Hepatocyte (in vitro differentiated cells): ENCODE measurements at places on chromosomes 11 and 22.
A peak's percentile ranks its signal among the peaks of the same experiment; 100 is the strongest.

- H3K4me1 ChIP-seq = no peaks in the 10 kb centered on the region
- no peak for DNase-seq
- no peaks in the 10 kb centered on the region for H3K27me3 ChIP-seq
- H3K4me3 ChIP-seq = no peak overlapping the region
These were observed 132.6 kb upstream of the SERPIND1 start for GRCh38 chr22:20641198-20641892.

DNA sequence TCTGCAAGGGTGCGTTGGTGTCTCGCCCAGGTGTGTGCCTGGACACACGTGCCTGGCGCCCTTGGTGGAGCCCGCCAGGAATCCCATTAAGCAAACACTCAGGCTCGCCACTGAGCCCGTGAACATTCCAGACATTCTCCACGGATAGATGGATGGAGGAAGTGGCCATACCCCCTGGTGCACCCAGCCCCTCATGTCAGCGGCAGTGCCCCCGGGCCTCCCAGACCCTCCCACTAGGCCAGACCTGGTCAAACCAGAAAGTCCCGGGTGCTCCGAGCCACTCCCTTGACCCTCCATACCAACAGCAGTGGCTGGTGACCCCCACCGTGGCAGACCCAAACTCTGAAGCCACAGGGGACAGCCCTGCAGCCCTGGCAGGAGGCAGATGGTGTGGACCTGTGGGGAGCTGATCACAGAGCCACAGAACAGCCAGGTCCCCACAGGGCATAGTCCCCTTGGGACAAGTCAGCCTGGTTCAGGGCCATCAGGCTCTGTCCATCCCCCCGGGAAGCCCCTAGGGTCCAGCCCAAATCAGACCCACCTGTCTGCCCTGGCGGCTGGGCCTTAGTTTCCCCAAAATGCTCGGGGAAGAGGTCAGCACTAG lies 1.9 kb downstream of the EPS8L2 start:
- H3K36me3 ChIP-seq = no peaks in the 10 kb centered on the region
- H3K27ac ChIP-seq = peak overlapping the region; percentile 99
- peak; percentile 54 for DNase-seq
- H3K4me3 ChIP-seq = peak overlapping the region; percentile 30
- H3K4me1 ChIP-seq = peaks cover 62% of the 10 kb centered on the region
- H3K27me3 ChIP-seq = no peaks in the 10 kb centered on the region

- no peak overlapping the region for H3K4me3 ChIP-seq
- no peaks in the 10 kb centered on the region for H3K4me1 ChIP-seq
- H3K27ac ChIP-seq = no peak overlapping the region
- no peak for DNase-seq
These were observed 70.7 kb upstream of the IGLL5 start for GRCh38 chr22:22816766-22817410.

DNA sequence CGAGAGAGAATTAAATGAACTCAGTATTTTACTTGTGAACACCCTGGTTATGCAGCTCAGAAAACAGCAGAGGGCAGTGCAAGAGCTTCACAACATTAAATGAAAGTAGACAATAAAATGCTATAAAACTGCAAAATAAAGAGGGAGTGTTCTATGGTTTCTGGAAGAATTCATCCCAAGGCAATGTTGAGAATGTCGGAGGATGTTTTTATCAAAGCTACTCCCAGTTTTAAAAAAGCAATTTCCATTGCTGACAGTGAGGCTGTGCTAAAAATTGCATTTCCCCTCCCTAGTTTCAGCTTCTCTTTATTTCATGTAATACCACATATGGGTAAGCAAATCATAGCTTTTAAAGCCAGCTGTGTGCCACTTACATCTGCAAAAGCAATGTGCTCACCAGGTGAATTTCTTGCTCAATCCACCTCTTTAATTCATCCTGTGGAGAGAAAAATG lies 296.8 kb downstream of the RAB38 start:
- no peak overlapping the region for H3K4me3 ChIP-seq
- no peaks in the 10 kb centered on the region for H3K4me1 ChIP-seq
- H3K27me3 ChIP-seq = no peaks in the 10 kb centered on the region
- DNase-seq = peak; percentile 57
- H3K27ac ChIP-seq = no peak overlapping the region
- no peaks in the 10 kb centered on the region for H3K36me3 ChIP-seq

DNA sequence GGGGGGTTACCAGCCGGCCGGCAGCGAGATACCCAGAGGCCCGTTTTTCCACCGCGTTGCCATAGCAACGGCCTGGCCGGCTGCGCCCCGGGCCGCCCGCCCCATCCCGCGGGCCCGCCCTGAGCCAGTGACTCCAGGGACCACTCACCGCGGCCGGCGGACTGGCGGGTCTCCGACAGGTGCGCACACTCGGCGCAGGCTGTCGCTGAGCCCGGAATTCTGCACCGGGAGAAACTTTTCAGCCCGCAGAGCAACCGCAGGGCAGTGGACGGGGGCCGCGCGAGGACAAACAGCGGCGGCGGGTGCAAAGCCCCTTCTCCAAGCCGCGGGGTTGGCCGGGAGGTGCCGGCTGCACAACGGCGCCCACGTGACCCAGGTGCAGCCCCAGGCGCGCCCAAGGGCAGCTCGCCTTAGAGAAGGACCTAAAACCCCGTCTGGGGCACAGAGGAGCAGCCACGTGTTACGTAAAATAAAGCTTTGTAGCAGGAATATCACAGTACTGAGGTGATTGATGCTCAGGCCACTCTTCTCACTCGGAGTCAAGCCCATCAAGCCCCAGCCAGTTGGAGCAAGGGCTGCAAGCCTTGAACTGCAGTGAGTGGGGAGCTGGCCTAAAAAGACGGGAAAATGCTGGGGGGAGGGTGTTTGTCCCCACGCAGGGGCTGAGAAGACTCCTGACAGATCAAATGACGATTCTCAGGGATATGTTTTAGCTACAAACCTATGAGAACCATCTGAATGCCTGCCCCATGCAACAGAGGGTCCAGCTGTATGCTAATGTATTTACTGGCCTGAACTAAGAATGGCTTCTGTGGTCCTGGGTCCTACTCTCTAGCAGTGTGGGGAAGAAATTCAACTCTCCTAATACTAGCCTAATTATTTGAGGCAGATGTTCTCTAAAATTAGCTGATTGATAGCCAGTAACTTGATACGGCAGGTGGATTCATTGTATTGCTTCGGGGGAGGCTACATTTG lies at the start of gene STK33:
TSS of gene STK33 (minus strand) at position 294 of the 975 bp plus-strand sequence. CDS start 119,323 bp downstream, outside the sequence.
- H3K36me3 ChIP-seq = no peaks in the 10 kb centered on the region
- no peak within 1 kb of the TSS for H3K27ac ChIP-seq
- DNase-seq = peak; percentile 76
- H3K4me3 ChIP-seq = peak within 1 kb of the TSS; percentile 76

DNA sequence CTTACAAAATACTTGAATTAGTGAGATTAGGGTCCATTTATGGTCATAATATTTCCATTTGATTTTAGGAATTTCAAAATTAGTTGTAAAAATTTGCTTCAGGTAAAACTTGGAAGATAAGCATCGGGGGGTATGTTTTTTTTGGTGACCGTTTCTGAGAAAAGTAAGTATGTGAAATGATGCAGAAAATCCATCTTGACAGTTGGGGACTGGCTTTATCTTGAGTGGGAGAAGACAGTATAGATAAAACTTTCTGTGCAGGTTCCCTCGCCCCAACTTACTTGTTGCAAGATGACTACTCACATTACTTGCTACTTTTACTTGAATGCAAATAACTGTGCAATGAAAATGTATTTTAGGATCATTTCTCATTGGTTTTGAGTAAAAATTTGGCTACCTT lies 49.5 kb downstream of the DNAJC24 start:
- no peaks in the 10 kb centered on the region for H3K4me1 ChIP-seq
- no peaks in the 10 kb centered on the region for H3K27me3 ChIP-seq
- no peaks in the 10 kb centered on the region for H3K36me3 ChIP-seq
- no peak for DNase-seq
